ENCODE measurements at places on chromosomes 12 and 14. TPM values are rescaled to one million over a fixed set of nuclear protein-coding genes. Genes with fewer than 3 reads are reported as not detected.

- no peak for DNase-seq
Observed at GRCh38 chr14:46384611-46385010, 267.0 kb downstream of the RPL10L start.

GRCh38 chr14:102796661-102797190, 19.5 kb downstream of the TRAF3 start:
- no peak for DNase-seq

The HOXC12 gene
- not detected for total RNA-seq

- no peak for DNase-seq
Observed at GRCh38 chr12:114477989-114478395, 72.0 kb upstream of the TBX5 start.

DNA sequence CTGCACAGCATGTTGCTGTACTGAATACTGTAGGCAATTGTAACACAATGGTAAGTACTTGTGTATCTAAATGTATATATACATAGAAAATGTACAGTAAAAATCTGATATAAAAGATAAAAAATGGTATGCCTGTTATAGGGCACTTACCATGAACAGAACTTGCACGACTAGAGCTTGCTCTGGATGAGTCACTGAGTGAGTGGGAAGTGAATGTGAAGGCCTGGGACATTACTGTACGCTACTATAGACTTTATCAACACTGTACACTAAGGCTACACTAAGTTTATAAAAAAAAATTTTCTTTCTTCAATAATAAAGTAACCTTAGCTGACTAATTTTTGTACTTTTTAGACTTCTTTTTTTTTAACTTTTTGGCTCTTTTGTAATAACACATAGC, 24.2 kb upstream of the NEDD1 start:
- no peak for DNase-seq

DNA sequence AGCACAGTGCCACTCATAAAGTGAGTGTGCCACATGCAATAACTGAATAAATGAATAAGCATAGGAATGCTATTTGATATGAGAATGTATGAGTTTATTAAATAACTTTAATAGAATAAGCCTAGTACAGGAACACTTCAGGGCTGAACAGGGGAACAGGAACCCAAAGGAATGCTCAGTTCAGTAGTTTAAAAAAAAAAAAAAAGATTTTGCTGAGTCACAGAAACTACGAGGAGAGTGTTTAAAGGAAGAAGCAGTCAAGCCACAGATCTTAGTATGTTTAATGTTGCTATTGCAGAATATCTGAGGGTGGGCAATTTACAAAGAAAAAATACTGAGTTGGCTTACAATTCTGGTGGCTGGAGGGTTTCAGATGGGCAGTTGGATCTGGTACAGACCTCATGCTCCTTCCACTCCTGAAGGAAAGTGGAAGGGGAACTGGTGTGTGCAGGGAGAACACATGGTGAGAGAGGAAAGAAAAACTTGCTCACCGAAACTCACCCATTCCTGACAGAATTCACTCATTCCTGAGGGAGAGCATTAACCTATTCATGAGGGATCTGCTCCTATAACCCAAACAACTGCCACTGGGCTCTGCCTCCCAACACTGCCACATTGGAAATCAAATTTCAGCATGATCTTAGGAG, 880.3 kb upstream of the MGAT4C start:
- DNase-seq: no peak

The KRT2 gene
- total RNA-seq: not detected

All from right atrium auricular region (tissue), 2 donors.